ENCODE measurements at places on chromosomes 7 and 10. TPM values are rescaled to one million over a fixed set of nuclear protein-coding genes. Genes with fewer than 3 reads are reported as not detected.
A peak's percentile ranks its signal among the peaks of the same experiment; 100 is the strongest.

GRCh38 chr7:132387596-132387995 lies 188.7 kb downstream of the PLXNA4 start:
- no peak for DNase-seq

GRCh38 chr10:8033812-8034465 lies 20.5 kb upstream of the GATA3 start:
- peak; percentile 24 for DNase-seq

DNA sequence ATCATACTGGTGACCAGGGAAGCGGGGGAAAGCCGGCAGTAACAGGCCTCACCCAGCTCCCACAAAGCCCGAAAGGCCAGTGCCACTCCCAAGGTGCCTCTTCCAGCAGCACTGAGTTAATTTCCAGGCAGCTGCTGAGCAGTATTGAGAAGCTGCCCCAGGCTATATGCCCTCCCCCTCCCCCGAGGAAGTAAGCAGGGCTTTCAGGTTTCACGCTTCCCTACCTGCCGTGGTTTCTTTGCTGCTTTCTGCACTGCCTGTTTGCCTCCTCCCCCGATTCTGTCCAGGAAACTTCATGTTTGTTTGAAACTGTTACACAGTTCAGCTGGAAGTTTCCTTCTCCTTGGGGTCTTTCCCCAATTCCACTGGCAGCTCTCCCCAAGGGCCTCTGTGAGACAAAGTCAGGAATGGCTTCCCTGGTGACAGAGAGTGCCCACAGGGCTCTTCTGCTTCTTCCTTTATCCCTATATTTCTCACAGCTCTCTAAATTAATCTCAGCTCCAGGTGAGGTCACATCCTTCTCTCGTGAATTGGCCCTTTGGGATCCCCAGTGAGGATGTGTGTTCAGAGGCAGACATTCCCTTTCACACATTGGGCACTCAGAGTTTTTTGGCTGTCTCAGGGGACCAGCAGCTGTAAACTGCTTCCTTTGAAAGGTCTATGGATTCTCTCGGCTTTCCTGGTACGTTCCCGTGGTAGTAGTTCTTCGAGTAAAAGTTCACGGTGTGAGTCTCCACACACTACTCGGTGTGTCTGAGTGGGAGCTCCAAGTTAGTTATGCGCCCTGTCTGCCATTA lies 19.4 kb downstream of the C1GALT1 start:
- no peak for DNase-seq

GRCh38 chr7:158834878-158835784 lies 5.8 kb upstream of the ESYT2 start:
- no peak for DNase-seq

DNA sequence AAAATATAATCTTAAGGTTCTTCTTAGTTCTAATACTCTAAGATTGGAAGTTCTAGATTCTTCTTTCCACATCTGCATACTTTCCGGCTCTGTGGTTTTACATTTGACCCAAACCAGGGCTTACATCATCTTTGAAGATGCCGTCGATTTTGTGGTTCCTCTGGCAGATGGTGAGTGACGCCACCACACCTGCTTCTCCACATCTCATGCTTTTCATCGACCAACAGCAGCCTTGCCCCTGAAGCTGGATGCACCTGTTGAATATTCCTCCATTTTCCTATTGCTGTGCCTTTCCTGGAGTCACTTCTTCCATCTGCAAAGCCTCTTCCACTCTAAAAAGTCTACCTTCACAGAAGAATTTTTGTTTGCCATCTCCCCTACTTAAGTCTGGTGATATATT lies 121.3 kb downstream of the PRKCQ start:
- no peak for DNase-seq

GRCh38 chr7:133203490-133203889 lies 49.4 kb upstream of the EXOC4 start:
- DNase-seq, result no peak

DNA sequence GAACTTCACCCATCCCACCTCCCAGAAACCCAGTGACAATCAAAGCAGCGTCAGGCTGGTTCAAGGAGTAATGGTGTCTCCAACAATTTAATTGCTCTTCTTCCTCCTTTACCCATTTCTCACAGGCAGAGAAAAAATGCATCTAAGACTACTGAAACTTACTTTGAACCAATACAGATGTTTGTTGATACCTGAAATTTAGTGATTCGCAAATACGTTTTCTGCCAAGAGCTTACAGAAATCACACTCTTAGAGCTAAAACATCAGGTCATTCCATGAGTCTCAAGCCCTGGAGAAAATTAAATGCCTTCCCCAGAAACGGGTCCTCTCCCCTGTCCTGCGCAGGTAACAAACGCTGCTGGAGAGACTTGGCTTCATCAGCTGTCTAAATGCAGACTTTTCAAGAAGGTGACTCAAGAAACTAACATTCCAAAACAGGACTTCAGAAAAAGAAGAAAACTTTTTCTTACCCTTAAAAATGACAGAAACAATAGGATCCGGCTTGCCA lies 443 bp downstream of the MYOF start:
- DNase-seq, result no peak

- DNase-seq, result peak; percentile 36
Observed at GRCh38 chr7:148182264-148182663, 408.3 kb upstream of the C7orf33 start.

DNA sequence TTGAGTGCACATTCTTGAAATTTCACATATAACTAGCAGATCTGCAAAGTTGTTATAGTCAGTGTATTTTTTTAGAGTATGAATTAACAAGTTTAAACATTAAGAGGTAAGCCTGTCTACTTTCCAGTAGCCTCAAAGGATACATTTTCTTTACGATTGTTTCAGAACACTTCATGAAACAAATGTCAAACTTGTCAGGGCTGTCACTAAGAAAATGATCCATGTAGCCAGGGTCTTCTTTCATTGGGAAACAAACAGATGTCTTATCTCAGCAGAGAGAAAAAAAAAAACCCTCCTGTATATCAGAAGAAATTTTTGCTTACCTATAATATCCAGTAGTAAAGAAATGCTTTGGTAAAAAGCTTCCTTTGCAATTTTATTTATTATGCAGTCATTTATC lies 192.4 kb downstream of the PHF14 start:
- no peak for DNase-seq

GRCh38 chr10:6203331-6204062 lies 765 bp downstream of the PFKFB3 start:
- peak; percentile 84 for DNase-seq

- peak; percentile 9 for DNase-seq
Observed at GRCh38 chr7:102431617-102432298, 1.6 kb upstream of the ORAI2 start.

DNA sequence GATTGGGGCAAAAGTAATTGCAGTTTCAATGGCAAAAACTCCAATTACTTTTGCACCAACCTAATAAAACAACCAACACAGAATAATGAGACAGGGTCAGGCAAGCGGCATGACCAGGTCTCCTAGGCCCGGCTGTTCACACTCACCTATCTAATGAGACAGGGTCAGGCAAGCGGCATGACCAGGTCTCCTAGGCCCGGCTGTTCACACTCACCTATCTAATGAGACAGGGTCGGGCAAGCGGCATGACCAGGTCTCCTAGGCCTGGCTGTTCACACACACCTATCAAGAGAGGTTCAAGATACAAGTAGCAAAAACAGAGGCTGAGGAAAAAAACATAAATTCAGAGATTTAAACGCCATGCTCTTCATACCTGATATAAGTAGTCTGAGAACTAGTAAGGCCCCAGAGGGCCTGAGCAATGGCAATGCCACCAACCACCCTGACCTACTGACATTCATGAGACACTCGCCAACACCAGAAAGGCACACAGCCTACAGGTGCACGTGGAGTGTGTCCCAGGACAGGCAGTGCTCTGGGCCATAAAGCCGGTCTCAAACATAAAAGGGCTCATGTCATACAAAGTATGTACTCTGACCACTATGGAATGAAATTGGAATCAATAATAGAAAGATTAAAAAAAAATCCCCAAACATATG lies 40.6 kb upstream of the NCAPG2 start:
- DNase-seq, result no peak

- no peak for DNase-seq
Observed at GRCh38 chr10:110535958-110536891, 31.3 kb upstream of the SMC3 start.

- no peak for DNase-seq
Observed at GRCh38 chr7:23475576-23475839, 5.2 kb upstream of the IGF2BP3 start.

DNA sequence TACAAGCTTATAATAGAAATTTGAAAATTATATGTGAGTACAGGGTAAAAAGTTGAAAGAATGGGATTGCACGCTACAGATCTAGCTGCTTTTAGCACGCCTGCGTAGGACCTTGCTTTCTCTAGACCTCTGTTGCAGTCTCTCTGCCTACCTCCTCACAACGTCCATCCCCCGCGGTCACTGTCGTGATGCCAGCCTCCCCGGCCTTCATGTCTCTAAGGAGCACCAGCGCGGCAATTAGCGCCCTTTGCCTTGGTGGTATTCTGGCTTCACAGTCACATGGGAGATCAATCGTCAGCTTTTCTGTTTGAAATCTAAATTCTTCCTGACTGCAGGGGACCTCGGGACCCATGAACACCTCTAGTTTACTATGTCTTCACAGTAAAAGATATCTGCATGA lies 131.3 kb downstream of the EGFR start:
- DNase-seq, result no peak

DNA sequence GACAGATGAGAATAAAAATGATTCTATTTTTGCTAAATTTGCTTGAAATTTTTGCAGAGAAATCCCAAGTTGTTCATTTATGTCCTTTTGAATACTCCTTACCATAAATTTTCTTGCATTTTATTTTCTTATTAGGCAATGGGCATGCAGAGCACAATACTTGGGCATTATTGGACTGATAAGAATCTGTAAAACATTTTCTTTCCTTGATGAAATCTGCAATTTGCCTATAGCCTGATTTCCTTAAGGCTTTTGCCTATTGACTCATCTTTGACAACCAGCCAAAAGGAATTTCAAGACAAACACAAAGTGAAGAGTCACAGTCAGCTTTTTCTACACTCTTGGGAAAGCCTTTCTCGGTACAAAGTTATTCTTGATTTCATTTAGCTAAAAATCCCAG lies 30.5 kb upstream of the GNAT3 start:
- DNase-seq, result peak; percentile 67

DNA sequence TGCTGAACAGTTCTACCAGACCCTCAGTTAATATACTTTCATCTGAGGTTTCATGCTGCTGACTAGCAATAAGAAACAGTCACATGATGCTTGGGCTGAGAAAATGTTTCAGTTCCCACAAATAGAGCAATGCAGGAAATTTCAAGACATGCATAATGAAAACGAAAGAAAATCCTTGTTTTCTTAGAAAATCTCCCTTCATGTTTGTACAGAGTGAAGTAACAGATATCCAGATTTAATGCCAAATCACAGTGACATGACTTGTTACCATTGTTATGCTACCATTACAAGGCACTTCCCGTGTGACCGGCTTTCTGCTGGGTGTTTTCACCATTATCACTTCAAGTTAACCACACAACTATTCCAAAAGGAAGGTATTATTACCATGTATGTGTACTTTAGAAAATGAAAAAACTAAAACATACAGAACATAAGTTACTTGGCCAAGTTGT lies 121.7 kb downstream of the DOCK4 start:
- peak; percentile 46 for DNase-seq

GRCh38 chr10:31033147-31033546 lies 1.5 kb upstream of the ZNF438 start:
- no peak for DNase-seq

GRCh38 chr7:92808635-92809034 lies 27.7 kb downstream of the CDK6 start:
- DNase-seq, result no peak

- no peak for DNase-seq
Observed at GRCh38 chr10:18246967-18247366, 106.7 kb downstream of the CACNB2 start.

DNA sequence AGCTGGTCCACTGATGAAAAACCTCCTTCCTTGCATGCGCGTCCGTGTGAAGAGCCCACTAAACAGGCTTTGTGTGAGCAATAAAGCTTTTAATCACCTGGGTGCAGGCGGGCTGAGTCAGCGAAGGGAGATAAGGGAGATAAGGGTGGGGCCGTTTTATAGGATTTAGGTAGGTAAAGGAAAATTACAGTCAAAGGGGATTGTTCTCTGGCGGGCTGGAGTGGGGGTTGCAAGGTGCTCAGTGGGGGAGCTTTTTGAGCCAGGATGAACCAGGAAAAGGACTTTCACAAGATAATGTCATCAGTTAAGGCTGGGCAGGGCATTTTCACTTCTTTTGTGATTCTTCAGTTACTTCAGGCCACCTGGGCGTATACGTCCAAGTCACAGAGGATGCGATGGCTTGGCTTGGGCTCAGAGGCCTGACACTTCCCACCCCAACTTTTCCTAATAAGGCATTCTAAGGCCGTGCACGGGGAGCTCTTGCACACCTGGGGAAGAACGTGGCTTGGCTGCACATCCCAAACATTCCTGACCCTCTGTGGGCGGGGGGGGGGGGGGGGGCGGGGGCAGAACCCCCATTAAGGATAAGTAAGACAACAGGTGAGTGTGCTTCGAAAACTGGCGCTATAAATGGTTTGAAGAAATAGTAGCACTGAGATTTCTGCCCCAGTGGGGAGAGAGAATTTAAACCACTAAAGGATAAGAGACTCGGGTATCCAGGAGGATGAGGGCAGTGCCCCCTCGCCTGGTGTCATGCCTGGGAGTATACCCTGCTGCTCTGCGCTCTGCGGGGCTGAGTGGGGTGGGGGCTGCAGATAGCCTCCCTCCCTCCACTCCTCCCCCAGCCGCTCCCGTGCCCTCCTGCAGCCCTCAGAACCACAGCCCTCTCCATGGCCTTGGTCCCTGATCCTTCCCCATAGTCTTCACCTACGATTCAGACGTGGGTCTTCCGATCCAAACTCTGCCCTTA lies 217.6 kb downstream of the MLLT10 start:
- DNase-seq, result no peak

DNA sequence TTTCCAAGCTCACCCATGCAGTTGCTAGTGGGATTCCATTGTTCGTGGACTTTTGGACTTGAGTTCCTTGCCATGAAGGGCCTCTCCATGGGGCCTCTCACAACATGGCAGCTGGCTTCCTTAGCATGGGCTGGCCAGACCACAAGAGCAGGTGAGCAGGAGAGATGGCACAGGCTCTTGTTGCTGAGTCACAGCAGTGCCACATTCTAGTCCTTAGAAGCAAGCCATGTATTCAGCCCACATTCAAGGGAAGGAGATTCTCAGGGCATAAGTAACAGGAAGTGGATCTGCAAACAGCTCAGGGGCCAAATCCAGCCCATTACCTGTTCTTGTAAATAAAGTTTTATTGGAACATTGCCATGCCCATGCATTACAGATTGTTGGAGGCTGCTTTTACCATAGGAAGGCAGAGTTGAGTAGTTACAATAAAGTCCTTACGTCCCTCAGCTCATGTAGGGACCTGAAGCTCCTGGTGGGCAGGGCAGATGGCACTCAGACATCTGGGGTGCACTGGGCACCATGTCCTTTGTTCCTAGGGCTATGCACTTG lies 481.5 kb upstream of the FOXK1 start:
- DNase-seq, result no peak

- peak; percentile 93 for DNase-seq
Observed at GRCh38 chr10:15738270-15738925, 18.7 kb upstream of the ITGA8 start.

The CTAGE6 gene
- not detected for total RNA-seq

The TAC1 gene
- not detected for total RNA-seq

The SPAM1 gene
- total RNA-seq, result not detected

The EBF3 gene
- not detected for total RNA-seq

The H2BK1 gene
- 0.52 TPM for total RNA-seq

The CPA1 gene
- 0.80 TPM for total RNA-seq

Measured in lung (tissue), 17 donors.